ENCODE measurements at places on chromosomes 2 and 18.

DNA sequence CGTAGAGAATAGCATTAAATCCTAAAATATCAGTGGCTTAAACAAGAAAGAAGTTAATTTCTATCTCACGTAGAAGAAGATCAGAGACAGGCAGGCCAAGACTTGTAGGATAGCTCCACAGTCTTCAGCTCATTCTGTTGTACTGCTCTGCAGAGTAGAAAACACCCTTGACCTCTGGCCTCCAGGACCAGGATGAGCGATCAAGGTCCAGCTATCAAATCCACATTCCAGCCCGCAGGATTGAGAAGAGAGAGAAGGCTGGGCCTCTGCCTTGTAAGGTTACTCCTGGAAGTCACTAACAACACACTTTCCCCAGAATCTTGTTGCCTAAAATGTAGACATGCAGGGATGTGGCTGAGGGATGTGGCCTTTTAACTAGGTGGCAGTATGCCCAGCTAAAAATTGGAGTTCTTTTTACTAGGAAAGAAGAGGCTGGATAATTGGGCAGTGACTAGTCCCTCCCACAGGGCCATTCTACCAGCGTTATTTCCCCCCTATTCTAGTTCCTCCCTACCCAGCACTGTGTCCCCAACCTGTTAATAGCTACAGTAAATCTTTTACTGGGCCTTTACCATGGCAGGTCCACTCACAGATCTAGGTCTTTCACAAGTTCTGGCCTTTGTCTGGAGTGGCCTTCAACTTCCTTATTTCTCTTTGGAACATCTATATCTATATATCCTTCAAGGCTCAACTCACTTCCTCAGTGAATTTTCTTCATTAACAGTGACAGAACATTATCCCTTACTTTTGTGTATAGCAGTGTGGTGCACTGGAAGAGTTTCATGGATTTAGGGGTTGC, 165.0 kb downstream of the DIS3L2 start:
- DNase-seq: no peak

DNA sequence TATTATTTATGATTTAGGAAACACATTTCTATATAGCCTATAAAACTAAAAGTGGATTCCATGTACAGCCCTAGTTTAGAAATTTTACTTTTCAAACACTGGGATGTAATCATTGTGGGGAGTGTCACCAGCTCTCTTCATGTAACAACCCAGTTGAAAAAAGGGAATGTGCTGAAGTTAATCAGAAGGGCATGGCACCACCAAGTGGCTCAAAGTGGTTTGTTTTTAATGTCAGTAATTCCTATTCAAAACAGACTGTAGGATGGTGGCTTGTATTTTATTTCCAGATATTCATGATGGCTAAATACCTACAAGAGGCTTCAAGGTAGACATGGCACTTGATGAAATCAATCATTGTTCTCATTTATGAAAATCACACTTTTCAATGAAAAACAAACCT, 58.1 kb upstream of the TMEM182 start:
- no peak for DNase-seq

DNA sequence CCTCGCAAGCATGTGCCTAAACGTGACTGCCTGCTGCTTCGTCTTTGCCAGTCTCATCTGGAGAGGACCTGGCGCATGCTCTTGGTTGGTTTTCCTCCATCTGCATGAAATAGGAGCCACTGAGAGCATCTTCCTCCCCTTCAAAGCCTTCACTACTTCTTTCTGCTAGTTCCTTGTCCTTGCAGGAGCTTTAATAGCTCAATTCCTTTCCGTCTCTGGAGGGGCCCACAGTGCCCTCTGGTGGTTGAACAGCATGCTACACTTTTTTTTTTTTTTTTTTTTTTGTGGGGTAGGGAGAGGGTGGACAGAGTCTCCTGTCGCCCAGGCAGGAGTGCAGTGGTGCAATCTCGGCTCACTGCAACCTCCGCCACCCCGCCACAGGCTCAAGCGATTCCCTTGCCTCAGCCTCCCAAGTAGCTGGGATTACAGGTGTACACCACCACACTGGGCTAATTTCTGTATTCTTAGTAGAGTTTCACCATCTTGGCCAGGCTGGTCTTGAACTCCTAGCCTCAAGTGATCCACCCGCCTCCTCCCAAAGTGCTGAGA, 59.6 kb downstream of the SP110 start:
- DNase-seq: peak; percentile 23

- no peak for DNase-seq
Observed at GRCh38 chr2:221129657-221130056, 442.4 kb downstream of the EPHA4 start.

DNA sequence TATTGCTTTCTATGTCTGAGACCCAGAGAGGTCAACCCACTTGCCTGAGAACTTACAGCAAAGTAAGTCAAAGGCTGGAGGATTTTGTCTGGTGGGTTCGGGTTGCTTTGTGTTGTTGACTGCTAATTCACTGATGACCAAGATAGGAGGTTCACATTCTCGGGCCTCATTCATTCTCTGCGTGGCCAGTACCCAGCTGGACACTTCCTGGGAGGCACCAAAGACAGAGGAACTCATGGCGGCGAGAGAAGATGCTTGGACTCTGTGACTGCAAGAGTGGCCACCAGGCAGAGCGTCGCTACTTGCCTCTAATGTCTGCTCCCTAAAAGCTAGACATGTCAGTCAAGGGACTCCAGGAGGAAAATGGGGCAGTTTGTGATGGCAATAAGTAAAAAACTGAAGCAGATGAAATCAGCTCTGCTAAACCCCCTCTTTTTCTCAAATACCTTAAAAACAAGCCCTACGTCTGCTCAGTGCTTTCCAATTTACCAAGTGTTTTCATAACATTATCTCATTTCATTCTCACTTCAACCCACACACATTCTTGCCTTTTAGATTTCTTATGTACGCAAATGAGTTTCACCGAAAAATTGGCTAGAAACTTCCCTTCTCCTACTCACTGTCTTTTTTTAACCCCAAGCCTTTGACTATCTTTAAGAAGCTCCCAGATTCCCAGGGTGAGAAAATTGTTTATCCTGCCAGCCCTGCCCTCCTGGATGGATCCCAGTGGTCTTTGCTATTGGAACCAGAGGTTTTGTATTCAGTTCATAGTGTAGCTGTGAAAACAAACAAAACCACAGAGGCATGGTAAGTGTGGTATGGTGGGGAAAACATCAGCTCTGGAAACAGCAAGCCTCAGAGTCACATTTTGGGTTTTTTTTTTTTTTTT, 4.9 kb upstream of the LBH start:
- no peak for DNase-seq

DNA sequence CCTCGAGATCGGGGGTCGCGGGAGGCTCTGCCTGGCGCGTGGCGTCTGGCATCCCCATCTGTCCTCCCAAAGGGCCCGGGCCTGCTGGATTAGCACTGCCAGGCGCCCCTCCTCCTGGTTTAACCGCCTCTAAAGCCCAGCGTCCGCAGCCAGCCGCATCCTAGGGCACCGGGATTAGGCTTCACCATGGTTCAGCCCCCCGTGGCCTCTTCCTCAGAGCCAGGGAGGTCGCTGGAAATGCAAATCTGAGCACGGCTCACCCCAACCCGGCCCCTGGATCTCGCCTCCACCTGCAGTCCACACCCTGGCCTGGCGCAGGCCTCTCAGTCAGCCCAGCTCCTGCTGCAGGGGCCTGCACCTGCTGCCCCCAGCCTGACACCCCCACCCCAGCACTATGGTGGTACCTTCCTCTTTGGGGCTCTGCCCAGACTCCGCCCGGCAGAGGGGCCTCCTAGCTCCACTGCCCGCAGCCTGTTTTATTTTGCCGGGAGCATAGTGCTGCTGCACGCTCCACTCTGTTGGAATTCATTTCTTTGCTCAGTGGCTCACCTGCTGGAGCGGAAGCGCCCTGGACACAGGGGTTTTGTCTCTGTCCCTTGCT, 13.2 kb downstream of the PRELID3A start:
- DNase-seq: no peak

- DNase-seq: no peak
Observed at GRCh38 chr2:52703004-52703403, 1064.6 kb upstream of the CHAC2 start.

GRCh38 chr2:64587561-64587960, 63.4 kb downstream of the AFTPH start:
- DNase-seq: no peak

GRCh38 chr2:24012521-24013188, 2.8 kb downstream of the MFSD2B start:
- no peak for DNase-seq

Measured in effector memory CD4-positive, alpha-beta T cell (primary cell).